C1 segment of cervical spinal cord (tissue), 14 donors: ENCODE measurements at places on chromosomes 16 and 17.
A peak's percentile ranks its signal among the peaks of the same experiment; 100 is the strongest.

- no peak for DNase-seq
These were observed 63.6 kb downstream of the NUP93 start for GRCh38 chr16:56793492-56793891.

GRCh38 chr17:45144199-45145034 is 3.9 kb upstream of the HEXIM1 start:
- no peak for DNase-seq

DNA sequence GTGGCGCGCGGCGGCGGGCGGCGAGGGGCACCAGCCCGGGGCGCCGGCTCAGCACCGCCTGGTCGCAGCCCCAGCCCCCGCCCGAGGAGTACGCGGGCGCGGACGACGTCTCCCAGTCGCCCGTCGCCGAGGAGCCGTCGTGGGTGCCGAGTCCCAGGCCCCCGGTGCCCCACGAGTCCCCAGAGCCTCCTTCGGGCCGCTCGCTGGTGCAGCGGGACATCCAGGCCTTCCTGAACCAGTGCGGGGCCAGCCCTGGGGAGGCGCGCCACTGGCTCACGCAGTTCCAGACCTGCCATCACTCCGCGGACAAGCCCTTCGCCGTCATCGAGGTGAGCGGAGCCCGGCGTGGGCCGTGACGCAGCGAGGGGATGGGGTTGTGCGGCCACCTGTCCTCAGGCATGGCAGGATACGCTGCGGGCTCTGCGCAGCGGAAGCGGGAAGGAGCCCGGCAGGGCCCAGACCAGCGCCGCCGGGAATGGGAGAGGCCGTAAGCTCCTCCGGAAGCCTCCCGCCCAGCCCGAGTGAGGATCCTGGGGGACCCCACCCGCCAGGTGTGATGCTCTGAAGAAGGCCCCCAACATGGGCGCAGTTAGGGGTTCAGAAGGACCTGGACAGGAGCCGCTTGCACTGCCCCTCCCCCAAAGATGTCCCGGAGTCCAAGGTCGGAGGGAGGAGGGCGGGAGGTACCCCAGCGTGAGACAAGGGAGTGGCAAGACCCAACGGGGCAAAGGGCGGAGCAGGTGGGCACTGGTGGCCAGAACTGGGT is 522 bp downstream of the NAGS start:
- no peak for DNase-seq

DNA sequence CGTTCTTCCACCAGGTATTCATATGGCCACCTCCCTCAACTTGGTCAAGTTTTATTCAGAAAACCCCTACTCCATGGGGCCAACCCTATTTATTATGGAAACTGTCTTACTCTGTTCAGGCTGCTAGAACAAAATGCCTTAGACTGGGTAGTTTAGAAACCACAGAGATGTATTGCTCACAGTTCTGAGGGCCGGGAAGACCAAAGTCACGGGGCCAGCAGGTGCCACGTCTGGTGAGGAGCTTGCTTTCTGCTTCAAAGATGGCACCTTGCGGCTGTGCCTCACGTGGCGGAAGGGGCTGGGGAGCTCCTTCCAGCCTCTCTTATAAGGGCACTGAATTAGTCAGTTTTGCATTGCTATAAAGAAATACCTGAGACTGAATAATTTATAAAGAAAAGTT is 74.3 kb downstream of the AXIN2 start:
- DNase-seq = no peak

DNA sequence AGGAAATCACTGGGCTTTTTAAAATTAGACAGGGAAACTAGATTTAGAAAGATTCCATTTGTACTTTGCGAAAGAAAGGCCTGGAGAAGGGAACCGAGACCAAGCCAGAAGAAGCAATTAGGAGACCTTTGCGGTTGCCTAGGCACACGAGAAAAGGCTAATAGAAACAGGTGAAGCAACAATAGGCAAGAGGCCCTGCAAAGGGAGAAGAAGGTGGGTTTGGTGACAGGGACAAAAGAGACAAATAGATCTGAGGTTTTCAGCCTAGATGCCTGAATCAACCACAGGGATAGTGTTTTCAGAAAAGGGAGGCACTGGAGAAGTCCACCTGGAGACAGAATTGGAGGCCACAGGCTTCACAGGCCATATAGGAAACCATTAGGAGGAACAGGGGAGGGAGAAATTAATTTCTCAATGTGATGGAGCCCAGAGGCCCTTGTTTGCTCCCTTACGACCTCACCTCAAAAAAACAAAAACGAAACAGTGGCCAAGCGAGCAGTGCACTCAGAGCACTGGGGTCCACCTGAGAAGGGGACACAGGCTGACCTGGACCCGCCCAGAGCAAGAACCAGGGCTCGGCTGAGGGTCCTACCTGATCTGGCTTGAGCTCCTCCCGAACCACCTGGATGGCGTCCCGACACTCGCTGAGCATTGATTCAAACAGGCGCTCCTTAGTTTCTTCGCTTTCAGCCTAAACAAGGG is 22.3 kb downstream of the SRP68 start:
- DNase-seq = no peak

- DNase-seq = peak; percentile 53
These were observed 112.4 kb downstream of the SPECC1 start for GRCh38 chr17:20121359-20122253.

- no peak for DNase-seq
These were observed 1427.3 kb downstream of the CDH8 start for GRCh38 chr16:60608971-60609370.

GRCh38 chr17:2423271-2423670 is 22.4 kb upstream of the MNT start:
- no peak for DNase-seq

- no peak for DNase-seq
These were observed 13.2 kb downstream of the IGFBP4 start for GRCh38 chr17:40456396-40456951.

GRCh38 chr17:51730303-51731050 is 428.0 kb downstream of the CA10 start:
- no peak for DNase-seq

DNA sequence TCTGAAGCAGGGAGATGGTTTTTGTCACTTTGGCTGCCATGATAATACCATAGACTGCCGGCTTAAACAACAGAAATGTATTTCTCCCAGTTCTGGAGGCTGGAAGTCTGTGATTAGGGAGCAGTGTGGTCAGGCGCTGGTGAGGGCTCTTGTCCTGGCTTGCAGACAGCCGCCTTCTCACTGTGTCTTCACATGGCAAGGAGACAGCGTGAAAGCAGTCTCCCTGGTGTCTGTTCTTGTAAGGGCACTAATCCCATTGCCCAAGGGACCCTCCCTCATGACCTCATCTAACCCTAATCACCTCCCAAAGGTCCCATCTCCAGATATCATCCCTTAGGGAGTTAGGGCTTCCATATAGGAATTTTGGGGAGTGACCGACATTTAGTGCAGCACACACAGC is 167.0 kb downstream of the ENGASE start:
- DNase-seq = no peak

- no peak for DNase-seq
These were observed at the start of gene MYOCD for GRCh38 chr17:12665263-12666210. TSS of gene MYOCD (plus strand) at chr17:12665890. CDS start at chr17:12666189, 299 bp downstream.

- peak; percentile 53 for DNase-seq
These were observed 814 bp upstream of the RUNDC3A start for GRCh38 chr17:44307387-44308186.

GRCh38 chr16:46850619-46851555 is 19.9 kb upstream of the C16orf87 start:
- no peak for DNase-seq

DNA sequence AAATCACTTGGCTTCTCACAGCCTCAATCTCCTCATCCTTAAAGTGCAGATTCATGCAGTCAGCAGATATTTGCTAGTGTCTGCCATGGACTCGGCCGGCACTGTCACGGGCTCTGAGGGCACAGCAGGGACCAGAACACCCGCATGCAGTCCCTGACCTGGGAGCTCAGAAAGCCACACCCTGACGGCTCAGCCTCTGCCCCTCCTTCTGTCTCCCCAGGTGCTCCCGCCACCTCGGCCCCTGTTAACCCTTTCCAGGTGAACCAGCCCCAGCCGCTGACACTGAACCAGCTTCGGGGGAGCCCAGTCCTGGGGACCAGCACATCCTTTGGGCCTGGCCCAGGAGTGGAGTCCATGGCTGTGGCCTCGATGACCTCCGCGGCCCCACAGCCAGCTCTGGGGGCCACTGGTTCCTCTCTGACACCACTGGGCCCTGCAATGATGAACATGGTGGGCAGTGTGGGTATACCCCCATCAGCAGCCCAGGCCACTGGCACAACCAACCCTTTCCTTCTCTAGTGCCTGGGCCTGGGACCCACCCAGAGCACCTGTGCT is 28.7 kb downstream of the B9D1 start:
- no peak for DNase-seq

DNA sequence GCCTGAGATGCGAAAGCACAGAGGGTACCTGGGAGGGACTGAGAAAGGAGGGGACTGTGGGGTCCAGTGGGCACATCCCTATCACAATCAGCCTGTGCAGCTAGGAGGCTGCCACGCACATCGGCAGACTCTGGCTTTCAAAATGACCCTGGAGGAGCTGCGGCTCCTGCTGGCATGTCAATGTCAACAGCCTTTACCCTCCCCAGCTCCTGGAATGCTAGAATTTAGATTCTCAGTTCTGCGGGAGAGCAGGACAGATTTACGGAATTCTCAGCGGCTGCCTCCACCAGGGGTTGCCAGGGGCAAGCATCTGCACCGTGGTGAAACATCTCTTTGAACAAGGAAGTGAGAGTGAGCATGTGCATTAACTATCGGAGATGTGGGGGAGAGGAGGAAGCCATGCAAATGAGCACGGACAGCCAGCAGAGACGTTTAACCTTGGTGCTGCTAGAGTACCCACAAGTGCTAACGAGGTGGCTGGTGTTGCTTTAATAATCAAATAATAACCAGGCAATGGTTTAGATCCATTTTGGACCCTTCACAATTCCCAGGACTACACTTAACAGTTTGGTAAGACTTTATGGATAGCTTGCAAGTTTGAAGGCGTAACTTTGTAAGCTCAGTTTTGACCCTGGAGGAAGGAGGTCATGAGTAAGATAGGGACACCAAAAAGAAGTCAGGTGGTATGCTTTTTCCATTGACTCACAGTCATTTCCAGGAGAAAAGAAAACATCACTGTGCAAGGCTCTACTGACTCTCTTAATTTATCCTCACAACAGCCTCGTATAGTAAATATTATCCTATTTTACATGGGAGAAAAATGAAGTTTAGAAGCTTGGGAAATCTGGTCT is 54.1 kb downstream of the XYLT1 start:
- DNase-seq = peak; percentile 55

DNA sequence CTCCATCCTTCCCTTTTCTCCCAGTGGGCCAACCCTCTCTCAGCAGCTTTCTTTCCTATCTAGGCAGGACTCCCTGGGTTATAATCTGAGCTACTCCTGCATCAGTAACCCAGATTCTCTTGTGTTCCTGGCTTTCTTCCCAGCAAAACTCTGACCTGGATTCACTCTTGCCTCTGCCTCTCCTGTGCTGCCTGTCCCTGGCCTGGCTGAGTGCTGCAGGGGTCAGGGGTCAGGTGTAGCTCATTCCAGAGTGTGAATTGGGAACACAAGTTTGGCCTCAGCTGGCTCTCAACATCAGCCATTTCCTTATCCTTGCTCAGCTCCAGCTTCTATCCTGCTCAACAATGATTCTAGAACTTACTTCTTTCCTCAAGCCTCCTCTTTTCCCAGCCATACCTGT is 2.5 kb upstream of the ST6GALNAC2 start:
- no peak for DNase-seq

- DNase-seq = no peak
These were observed 8.2 kb downstream of the MILR1 start for GRCh38 chr17:64457156-64457555.

DNA sequence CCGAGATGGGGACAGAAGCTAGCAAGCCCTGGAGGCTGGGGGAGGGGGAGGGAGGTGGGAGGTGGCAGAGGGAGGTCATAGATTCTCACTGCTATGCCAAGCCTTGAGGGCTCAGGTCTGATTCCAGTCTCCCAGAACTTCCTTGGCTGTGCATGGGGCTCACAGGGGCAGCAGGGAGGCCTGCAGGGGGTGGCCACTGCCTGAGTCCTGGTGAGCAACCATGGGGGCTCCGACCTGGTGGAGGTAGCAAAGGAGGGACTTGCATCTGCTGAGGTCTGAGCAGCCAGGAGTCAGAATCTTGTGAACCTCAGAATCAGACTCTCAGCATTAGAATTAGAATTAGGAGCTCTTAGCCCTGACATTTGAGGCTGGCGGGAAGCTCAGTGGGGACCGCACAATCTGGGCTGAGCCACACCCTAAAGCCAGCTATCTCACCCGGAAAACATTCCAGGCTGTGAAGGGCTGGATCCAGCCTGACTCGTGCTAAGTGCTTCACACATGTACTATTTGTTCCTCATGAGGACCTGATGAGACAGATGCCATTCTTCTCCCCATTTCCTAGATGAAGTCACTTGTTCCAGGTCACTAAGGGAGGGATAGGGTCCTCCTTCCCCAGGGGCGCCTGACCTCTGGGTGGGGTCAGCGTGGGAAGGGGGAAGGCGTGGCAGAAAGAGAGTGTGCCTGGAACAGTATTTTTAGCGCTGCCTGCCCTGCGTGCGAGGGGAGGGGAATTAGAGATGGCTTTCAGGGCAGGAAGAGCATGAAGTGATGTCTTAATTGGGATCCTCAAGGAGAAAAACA is 17.3 kb upstream of the KCNJ12 start:
- DNase-seq = no peak

- DNase-seq = no peak
These were observed 70.3 kb downstream of the CREBBP start for GRCh38 chr16:3810198-3810664.

GRCh38 chr16:138049-138417 is 440 bp downstream of the NPRL3 start:
- no peak for DNase-seq

DNA sequence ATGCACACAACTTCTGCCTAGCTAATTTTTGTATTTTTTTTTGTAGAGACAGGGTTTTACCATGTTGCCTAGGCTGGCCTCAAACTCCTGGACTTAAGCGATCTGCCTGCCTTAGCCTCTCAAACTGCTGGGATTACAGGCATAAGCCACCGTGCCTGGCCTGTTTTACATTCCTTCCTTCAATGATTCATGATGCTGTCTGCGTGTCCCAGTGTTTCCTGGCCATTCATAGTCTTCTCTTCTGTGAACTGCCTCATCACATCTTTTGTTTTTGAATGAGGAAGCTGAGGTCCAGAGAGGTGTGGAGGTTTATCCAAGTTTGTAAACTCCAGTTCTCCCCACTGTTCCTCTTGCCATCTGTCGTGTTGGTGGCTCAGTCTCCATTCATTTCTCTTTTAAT is 64.5 kb upstream of the MED9 start:
- DNase-seq = no peak

DNA sequence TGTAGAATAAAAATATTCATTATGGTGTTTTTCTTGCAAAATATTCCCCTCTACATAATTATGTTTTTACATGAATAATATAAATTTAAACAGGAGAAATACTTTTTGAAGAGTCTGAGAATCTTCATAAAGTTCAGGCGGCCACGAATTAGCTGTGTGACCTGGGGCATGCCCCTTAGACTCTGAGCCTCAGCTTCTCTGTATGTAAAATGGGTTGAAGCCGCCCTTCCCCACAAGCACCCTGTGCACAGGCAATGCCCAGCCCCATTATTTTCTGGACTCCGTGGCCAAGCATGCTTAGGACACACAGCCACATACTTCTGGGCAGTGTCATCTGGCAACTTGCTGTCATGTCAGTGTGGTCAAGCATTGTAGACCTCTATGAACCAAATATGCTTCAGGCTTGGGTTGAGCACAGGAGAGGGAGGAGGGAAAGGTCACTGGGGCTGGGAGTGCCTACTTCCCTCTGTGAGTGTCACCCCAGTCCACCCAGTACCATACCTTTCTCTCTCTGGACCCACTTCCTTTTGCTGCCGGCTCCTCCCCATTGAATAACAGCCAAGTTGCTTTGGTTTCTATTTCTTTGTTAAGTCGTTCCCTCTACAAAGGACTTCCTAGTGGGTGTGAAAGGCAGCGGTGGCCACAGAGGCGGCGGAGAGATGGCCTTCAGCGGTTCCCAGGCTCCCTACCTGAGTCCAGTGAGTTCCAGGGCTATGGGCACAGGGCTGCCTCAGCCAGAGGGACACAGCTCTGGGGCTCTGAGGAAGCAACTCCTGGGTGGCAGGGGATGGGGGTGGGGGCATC is at the start of gene LGALS9:
Gene LGALS9, plus strand, starts transcription at position 582 of the 804 bp plus-strand sequence. Its CDS starts 78 bp downstream, at position 660.
- DNase-seq = no peak
